Left forelimb (tissue), 1 donor: ENCODE measurements at places on chromosomes 6 and 20.

- no peak for DNase-seq
Measured at GRCh38 chr6:146768722-146769121, 169.9 kb downstream of the ADGB start.

- DNase-seq, result no peak
Measured at GRCh38 chr20:53201588-53201987, 229.4 kb downstream of the TSHZ2 start.

GRCh38 chr20:44960103-44960852 lies at the start of gene TOMM34:
TSS of gene TOMM34 (minus strand) at chr20:44960397. CDS start at chr20:44960333, 64 bp downstream.
- DNase-seq, result peak; percentile 94

- DNase-seq, result no peak
Measured at GRCh38 chr6:10205120-10205519, 209.8 kb downstream of the TFAP2A start.

DNA sequence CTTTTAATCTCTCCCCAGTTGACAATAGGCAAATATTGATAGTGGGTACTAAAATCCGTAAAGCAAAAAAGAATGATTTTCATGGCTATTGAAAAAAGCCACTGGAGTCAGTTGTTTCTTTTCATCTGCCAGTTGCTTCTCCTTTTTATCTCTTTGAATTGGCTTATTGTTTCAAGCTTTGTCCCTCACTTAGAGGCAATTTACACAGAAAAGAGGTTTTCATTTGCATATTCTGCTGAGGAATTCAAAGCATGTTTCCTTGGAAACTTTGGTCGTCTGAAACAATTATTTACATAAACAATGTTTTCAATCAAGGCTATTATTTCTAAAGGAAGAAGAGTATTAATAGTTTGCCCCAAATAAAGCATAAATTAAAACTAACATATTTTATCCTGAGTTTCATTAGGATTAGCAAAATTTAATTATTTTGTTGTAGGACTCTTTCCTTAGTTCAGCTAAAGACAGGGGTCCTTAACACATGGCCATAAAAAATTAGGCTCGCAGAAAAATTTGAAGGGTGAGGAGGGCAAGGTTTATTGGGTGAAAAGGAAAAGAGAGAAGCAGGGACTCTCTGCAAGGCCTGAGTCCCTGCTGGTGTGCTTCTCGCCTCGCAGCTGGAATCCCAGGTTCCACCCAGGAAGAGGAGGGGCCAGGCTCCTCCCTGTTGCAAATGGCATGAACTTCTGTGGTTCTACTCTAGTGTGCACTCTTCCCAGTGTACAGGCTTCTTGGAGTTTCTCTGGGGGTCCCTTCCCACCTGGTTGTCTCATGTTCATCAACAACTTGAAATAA lies 138.8 kb upstream of the LAMA2 start:
- no peak for DNase-seq

GRCh38 chr6:158431036-158431435 lies 118.8 kb downstream of the TULP4 start:
- DNase-seq, result no peak

- DNase-seq, result no peak
Measured at GRCh38 chr6:105793130-105793529, 293.0 kb upstream of the PRDM1 start.

- DNase-seq, result no peak
Measured at GRCh38 chr6:92043777-92044176, 1375.6 kb downstream of the EPHA7 start.

- DNase-seq, result no peak
Measured at GRCh38 chr6:143941852-143942627, 66.0 kb downstream of the PLAGL1 start.

- DNase-seq, result no peak
Measured at GRCh38 chr6:111780393-111780792, 92.9 kb downstream of the FYN start.

GRCh38 chr6:137762168-137763090 lies 104.6 kb upstream of the TNFAIP3 start:
- DNase-seq, result no peak

DNA sequence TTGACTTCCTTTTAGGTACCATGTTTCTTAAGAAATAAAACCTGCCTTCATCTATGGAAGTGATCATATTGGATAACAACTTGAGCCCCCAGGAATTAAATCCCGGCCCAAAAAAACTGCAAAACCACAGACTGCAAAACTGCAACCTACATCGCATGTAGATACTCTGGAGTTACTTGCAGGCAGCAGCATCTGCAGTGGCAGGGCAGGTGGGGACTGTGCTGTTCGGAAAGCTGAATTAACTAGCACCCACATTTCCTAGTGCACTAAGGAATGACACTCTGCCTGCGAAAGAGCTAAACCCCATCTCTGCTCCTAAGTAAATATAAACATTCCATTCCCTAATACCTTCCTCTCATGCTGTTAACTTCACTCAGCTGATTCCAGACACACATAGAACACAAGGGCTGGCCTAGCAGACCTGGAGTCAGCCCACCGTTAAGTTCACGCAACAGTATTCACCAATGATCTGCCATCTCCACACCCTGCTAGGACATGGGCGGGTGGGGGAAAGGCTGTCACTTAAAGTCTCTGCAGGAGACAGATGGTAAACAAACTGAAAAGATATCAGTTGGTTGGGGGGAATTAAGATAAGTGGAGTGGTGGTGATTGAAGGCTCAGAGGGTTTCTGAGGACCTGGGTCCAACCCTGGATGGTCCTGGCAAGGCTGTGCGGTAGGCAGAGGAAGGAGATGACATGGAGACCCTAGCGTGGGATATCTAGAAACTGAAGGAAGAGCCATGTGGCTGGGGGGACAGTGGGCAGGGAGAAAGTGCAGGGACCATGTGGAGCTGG lies 128.4 kb downstream of the SYCP2 start:
- DNase-seq, result peak; percentile 52

GRCh38 chr6:41599852-41600445 lies 38.3 kb upstream of the MDFI start:
- DNase-seq, result no peak

DNA sequence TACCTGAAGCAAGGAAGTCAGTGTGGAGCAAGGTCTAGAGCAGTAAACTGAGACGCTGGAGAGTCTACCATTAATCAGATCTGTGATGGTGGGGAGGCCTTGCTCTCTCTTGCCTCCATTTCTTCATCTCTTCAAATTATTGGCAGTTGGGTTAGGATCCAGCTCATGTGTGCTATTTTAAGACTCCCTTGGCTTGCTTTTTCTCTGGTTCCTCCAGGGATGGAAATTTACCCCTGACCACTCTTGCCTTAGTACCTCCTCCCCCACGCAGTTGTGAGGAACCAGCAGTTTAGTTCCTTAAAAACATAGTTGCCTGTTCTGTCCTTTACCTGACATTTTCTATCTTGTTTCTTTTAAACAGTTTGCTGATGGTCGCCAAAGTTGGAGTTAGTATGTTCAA lies 7.4 kb downstream of the TMEM14C start:
- DNase-seq, result no peak
